CD4-positive, alpha-beta T cell treated with Interleukin-10 for 1 hour (primary cell): ENCODE measurements at places on chromosomes 2 and 18.

DNA sequence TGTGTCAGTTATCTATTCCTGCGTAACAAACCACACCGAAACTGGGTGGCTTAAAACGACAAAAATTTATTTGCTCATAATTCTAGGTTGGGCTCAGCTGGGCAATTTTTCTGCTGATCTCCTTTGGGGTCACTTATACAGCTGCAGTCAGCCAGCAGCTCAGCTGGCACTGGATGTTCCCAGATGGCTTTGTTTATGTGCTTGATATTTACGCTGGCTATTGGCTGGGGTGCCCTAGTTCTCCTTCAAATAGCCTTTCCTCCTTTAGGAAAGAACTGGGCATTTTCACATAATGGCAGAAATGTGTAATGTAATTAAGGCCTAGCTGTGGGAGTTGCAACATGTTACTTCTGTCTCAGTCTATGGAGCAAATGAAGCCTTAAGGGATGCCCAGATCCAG is 142.2 kb downstream of the B3GNT2 start:
- DNase-seq = no peak

DNA sequence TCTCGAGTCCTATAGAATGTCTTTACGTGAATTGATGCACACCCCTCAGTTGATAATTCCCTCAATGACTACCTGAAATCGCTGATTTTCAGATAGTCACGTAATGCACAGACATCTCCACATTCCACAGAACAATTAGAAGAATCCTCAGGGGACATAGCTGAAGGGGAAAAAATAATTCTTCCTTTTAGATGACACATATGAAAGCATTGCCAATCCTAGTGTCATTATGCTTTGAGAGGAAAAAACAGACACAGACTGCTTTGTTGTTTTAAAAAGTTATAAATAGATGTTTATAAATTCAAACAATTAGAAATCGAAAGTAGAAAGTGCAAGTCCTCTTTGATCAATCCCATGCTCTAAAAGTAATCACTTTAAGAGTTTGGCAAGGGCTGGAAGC is 100.6 kb upstream of the FN1 start:
- DNase-seq = no peak

GRCh38 chr2:55010149-55010591 is 40.1 kb downstream of the RTN4 start:
- peak; percentile 66 for DNase-seq

- DNase-seq = no peak
Observed at GRCh38 chr2:216475767-216476166, 22.9 kb upstream of the RPL37A start.

DNA sequence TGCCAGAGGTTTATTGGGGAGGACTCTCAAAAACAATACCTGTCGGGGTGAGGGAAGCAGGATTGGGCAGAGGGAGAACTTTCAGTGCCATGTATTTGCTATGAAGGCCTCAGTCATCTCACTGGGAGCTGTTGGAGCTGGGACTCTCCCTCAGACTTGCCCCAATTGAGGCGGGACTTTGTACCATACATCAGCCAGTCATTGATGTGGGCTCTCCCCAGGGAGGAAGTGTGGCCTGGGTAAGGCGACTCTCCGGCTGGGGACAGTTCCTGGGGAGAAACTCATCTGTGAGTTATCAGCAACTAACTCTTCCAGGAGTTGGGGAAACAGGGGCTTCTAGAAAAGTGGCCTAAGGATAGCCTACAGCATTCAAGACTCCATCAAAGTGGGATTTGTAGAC is 66.5 kb downstream of the FTCDNL1 start:
- DNase-seq = no peak

DNA sequence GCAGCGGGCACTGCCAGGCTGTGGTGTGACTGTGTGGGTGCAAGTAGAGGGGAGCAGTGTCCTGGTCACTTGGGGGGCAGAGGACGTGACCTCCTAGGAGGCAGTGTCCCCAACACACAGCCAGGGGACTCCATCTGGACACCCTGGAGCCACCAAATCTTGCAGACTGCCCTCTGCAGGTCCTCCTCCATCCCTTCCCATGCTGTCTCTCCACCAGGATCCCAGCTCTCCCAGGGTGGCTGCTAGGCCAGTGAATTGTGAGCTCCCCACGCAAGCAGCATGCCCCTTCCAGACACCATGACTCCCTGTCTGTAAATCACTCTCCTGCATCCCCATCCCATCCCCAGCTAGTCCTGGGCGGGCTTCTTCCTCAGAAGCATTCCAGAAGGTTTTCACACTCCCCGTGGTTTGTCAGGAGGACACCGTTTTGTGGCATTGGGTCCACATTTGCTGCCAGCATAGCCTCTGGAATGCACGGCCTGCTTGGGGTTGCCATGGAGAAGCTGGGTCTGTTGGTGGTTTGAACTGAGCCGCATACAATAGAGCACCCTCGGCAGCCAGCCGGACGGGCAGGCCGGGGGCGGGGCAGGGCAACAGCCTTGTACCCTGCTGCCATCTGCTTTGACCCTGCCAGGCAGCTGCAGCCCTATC is 210.7 kb downstream of the KLHL29 start:
- no peak for DNase-seq

DNA sequence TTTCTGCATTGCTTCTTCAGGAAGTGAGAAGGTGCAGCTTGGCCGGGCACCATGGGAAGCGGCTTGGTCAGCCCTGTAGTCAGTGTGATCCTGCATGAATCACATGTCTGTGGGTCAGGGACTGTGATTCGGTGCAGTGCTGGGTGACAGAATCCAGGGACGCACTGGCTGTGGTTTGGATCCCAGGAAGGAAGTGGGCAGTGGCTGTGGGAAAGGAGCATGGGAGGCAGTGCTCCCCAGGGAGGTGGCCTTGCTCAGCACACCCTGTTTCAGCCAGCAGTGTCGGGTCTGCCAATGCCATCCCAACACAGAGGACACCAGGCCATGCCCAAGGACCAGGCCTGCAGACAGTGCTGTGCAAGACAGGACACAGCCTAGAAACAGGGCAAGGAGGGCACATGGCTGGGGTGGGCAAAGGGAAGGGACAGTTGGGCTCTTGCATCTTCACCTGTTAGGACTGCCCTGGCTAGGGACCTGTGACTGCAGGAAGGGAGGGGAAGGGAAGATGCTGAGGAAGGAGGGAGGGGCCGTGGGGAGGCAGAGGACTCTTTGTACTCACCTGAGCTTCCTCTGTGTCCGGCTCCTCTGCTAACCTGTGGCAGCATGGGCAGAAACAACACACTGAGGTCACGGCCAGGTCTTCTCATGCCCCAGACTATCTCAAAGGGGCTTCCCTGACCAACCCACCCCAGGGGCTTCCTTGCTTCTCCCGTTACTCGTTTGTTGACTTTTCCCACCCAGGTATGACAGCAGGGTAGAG is 37.2 kb upstream of the DNMT3A start:
- no peak for DNase-seq

DNA sequence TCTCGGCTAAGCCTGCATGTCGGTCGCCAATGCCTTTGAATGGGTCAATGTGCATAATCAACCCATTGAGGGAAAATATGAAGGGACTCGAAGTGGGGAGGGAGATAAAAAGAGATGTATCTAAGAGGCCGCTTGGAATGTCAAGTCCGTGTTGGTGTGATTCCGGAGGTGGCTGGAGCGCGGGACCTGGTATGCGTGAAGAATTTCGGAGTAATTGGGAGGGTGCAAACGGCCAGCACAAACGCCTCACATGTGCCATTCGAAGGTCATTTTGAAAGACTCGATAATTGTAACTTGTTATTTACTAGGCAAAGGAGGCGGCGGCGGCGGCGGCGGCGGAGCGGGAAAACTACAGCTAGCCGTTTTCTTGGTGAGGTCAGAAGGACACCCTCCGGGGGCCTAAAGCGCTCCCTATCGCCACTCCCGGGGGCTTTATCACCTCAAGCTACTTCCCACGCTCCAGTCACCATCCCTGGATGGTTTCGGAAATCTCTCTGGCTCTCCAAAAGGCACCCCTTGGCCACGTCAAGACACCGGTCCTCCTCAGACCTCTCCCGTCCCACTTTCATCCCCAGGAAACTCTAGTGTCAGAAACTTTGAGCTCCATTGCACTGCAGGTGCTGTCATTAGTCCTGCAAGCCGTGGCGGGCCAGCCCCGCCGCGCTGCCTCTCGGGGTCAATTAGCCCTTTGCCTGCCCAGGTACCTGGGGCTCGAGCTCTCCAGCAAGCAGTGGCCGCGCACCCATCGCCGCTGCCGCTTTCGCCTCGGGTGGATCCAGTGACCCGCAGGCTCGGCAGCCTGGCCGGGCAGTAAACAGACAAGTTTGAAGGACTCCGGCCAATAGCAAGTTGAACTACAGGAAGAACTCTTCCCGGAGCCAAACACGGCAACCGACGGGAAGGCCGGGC is 1.5 kb downstream of the ERBB4 start:
- DNase-seq = no peak

DNA sequence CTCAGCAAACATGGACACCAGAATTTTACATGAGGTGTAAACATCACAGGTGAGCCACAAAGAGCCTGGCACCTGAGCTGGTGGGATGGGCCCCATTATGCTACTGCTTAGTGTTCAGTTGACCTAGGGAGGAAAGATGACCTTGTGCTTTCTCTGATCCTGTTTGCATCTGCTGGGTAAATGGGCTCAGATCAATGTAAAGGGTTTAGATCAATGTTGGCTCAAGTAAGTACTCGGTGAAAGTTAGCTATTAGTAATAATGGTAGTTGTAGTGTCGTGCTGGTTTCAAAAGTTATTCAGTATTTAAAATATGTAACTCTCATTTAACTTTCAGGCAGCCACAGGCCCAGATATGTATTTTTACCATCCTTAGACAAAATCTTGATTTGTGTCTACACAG is 19.8 kb downstream of the ABHD3 start:
- DNase-seq = no peak

- DNase-seq = no peak
Observed at GRCh38 chr2:20584399-20585358, 66.2 kb downstream of the HS1BP3 start.

- DNase-seq = peak; percentile 67
Observed at GRCh38 chr2:203869223-203870042, 1.9 kb downstream of the CTLA4 start.

GRCh38 chr2:239288951-239289511 is 111.8 kb downstream of the HDAC4 start:
- DNase-seq = peak; percentile 51

GRCh38 chr2:105798595-105798994 is 53.9 kb downstream of the NCK2 start:
- peak; percentile 75 for DNase-seq

DNA sequence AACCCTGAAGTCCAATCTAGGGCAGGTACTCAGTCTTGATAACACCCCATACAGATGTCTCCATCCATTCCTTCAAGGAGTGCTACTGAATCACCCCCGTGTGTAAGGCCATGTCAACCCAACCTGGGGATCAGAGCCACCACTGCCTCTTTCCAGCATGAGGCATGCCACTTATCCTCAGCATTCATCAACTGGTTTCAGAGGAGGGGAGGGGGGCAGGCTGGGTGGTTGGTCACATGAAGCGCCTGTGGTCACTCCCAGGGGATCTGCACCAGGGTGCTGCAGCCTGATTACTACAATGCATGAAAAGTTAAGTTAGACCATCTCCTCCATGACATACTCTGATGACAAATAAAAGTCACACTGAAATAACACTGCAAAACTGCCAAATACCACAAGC is 65.0 kb downstream of the UXS1 start:
- no peak for DNase-seq

- peak; percentile 14 for DNase-seq
Observed at GRCh38 chr18:62187543-62188510, 772 bp downstream of the RELCH start.

DNA sequence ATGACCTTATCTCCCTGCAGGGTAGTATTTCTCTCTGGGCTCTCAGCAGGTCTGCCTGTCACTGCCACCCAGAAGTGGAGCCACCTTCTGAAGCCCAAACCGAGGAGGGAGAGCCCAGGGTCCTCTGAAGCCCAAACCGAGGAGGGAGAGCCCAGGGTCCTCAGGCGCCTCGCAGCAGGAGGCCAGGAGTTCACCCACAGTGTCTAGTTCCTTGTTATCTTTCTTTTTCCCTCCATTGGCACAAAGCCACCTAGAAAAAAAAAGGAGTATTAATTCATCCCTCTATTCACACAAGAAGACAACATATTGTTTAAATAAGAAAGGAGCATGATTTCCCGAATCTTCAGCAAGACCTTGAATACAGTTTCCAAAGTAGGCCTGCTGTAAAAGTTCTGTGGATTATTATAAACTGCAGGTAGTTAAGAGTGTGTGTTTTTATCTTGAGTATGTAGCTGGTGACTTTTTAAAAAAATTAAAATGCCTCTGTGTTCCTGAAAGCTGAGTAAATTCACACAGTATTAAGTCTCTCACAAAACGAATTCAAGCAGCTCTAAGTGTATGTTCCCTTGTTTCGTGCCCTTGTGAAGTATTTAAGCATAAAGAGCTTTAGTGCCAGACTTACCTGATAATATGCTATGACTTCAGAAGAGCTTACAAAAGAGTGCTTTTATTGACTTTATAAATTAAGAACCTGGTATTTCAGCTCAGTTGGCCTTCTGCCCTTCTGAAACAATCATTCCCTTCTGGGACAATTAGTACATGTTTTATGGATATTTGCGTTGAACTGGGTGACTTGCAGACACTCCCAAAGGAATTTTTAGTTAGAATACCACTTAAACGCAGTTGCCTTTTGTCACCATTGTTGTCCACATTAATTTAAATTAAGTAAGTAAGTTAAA is 11.7 kb upstream of the GRHL1 start:
- DNase-seq = no peak

DNA sequence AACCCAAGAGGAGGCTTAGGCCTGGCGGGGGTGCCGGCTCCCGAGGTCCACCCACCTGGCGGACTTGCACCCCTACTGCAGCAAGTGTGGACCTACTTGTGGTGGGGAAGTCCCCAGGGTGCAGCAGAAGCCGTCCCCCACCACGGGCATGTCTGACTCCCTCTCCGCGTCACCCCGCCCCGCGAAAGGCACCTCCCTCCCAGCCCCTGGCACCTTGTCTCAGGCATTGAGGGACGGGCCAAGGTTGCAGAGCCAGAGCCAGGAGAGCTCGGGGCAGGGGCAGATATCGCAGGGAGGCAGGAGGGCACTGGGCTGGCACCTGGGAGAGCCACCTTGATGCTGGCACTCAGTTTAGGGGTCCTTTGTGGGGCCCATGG is 19.0 kb downstream of the CROCC2 start:
- DNase-seq = no peak

- DNase-seq = peak; percentile 33
Observed at GRCh38 chr2:179020156-179020750, 29.7 kb downstream of the CCDC141 start.

- no peak for DNase-seq
Observed at GRCh38 chr2:22855761-22856184, 529.2 kb upstream of the KLHL29 start.
